ENCODE measurements at places on chromosomes 3 and 15. TPM values are rescaled to one million over a fixed set of nuclear protein-coding genes. Genes with fewer than 3 reads are reported as not detected.

- H3K4me1 ChIP-seq = no peaks in the 10 kb centered on the region
- DNase-seq = no peak
- H3K36me3 ChIP-seq = peaks cover 4% of the 10 kb centered on the region
- H3K4me3 ChIP-seq = no peak overlapping the region
- H3K27ac ChIP-seq = no peak overlapping the region
- H3K27me3 ChIP-seq = no peaks in the 10 kb centered on the region
Observed at GRCh38 chr3:136836511-136837156, 17.7 kb downstream of the SLC35G2 start.

DNA sequence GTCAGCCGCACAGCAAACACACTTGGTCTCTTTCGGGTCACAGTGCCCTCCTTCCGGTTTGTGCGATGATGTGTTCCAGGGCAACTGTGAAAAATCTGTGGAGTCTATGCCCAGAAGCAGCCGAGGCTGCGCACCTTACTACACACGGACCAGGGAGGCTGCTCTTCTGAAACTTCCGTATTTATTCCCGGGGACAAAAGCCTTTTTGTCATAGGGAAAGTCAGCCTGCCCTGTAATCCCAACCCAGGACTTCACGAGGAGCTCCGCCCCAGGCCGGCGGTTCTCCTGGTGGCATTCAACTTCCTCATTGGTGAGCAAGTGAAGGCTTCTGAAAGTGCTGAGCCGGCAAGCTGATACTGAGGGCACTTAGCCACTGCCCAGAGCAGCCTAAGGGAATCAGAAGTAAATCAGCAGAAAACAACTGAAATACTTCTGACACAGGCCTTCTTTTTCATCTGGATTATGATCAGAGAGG lies 126.5 kb downstream of the FMN1 start:
- no peak for DNase-seq
- peak overlapping the region; percentile 39 for H3K4me3 ChIP-seq
- peaks cover 24% of the 10 kb centered on the region for H3K4me1 ChIP-seq
- peak overlapping the region; percentile 54 for H3K27ac ChIP-seq

The ISLR2 gene
- 0.14 TPM for total RNA-seq

- no peaks in the 10 kb centered on the region for H3K36me3 ChIP-seq
- H3K27me3 ChIP-seq = no peaks in the 10 kb centered on the region
- DNase-seq = no peak
- H3K4me3 ChIP-seq = no peak overlapping the region
- no peak overlapping the region for H3K27ac ChIP-seq
Observed at GRCh38 chr3:98990657-98991056, 89.2 kb upstream of the DCBLD2 start.

GRCh38 chr15:100235030-100235617 lies 106.7 kb downstream of the ADAMTS17 start:
- peak overlapping the region; percentile 1 for H3K27ac ChIP-seq
- peaks cover 8% of the 10 kb centered on the region for H3K27me3 ChIP-seq
- no peak for DNase-seq
- no peak overlapping the region for H3K4me3 ChIP-seq

DNA sequence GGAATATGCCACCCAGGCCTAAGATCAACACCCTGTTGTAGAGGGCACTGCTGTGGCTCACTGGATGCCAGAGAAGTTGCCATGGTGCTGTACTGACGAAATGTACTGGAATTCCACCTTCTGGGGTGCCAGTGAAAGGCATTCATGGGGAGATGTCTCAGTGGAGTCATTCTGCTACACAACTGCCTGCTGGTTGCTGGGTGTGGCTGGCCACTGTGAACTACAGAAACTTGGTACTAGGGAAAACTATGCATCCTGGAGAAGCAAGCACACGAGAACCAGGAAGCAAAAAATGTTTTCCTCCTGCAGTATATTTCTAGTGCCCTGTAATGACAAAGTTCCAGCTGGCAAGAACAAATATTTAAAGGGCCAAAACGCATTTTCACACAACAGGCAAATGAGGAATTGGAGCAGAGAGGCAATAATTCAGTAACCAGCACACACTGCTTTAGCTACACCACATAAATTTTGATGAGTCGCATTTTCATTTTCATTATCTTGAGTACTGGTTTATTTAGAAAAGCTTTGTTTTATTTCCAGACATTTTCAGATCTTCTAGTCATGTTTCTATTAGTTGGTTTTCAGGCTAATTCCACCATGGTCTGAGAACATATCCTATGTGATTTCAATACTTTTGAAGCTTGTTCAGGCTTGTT lies 18.3 kb upstream of the RFX7 start:
- no peaks in the 10 kb centered on the region for H3K36me3 ChIP-seq
- no peaks in the 10 kb centered on the region for H3K4me1 ChIP-seq

The IL17RD gene
- 30.4 TPM for total RNA-seq

DNA sequence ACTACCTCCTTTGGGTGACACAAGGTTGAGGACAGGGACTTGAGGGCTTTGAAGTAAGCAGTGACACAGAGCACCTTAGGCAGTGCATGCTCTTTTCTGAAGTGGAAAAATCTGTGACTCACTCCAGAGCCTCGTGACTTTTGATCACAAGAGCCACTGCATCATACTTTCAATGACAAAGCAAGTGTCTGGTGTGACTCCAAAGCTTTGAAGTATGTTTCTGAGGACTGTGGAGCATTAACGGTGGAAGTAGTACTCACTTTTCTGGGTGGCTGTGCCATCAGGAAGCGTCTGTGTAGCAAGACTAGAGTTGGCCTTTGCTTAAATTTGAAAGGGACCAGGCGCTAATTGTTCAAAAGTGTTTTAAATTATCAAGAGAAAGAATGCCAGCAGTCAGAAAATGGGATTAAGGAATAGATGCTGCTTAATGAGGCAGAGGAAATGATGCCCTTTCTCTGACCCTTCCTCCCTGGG lies 210.7 kb upstream of the TRIM42 start:
- no peaks in the 10 kb centered on the region for H3K36me3 ChIP-seq
- H3K27ac ChIP-seq = no peak overlapping the region
- H3K4me1 ChIP-seq = peaks cover 5% of the 10 kb centered on the region
- no peak for DNase-seq
- H3K4me3 ChIP-seq = no peak overlapping the region
- H3K27me3 ChIP-seq = peaks cover 14% of the 10 kb centered on the region

The KCNAB1 gene
- 1.8 TPM for total RNA-seq

DNA sequence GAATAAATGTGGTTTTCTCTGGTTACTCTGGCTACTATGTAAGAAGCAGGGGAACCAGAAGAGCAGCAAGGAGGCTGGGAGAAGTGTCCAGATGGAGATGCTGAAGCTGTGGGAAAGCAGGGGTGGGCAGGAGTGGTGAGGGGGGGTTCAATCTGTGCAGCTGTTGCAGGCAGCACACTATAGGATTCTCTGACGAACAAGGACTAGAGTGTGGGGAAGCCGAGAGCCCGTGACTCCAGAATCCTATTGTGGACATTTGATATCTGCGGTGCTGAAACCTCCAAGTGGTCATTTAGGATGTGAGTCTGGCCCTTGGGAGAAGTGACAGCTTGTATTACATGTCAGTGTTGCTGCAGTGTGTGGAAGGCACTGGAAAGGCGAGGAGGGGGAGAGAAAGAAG lies 60.5 kb downstream of the GABRB3 start:
- H3K36me3 ChIP-seq = no peaks in the 10 kb centered on the region
- H3K4me3 ChIP-seq = no peak overlapping the region
- H3K4me1 ChIP-seq = no peaks in the 10 kb centered on the region
- no peak for DNase-seq

DNA sequence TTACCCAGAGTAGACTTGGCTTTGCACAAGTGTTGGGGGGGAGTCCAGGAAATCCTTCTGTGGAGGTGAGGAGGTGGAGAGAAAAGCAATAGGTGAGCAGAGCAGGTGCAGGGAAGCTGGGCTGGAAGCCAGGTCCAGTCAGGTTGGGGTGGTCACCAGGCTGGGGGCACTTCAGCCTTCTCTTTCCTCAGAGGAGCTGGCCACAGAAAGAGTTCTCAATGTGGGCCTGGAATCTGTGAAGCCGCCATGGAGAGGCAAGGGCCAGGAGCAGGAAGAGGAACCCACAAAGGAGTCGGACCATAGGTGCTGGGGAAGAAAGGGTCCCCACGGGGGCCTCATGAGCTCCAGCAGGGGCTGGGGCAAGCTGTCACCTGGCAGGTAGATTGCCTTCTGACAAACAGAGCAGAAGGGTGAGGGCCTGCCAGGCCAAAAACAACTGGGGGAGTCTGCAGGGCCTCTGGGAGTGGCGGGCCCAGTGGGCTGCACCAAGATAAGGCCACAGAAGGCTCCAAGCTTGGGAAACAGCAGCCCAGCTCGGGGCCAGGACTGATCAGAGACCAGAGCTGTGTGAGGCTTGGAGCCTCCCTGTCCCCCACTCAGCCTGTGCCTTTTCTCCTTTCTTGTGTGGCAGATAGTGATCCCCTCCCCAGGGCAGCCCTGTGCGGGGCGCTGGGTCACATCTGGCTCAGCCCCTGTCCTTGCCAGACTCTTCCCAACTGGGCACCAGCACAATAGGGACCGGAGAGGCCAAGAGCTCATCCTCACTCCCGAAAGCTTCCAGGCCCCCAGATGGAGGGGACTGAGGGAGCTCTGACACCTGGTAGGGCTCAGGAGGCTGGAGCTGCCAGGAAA lies 53.0 kb upstream of the FGD5 start:
- H3K36me3 ChIP-seq = no peaks in the 10 kb centered on the region
- H3K27me3 ChIP-seq = peaks cover 16% of the 10 kb centered on the region
- no peak overlapping the region for H3K27ac ChIP-seq
- no peak overlapping the region for H3K4me3 ChIP-seq

DNA sequence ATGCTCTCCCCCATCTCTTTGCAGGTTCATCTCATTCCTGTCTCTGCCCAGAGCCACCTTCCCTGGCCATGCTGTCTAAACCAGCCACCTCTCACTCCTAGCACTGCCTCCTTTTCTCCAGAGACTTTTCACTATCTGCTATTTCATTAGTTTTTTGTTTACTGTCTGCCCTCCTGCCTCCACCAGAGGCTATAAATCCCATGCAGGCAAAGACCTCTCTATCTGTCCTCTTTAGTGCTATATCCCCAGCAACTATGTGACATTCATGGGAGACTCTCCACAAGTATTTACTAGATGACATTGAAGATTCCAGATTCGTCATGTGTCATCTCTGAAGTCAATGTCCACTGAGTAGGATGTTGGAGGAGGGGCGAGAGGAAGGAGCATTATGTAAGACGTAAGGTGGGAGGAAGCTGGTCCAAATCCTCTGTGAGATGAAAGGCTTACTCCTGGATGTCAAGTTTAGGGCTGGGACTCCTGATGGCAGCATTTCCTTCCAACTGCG lies 3.4 kb upstream of the FAM43A start:
- no peak overlapping the region for H3K27ac ChIP-seq
- H3K4me3 ChIP-seq = no peak overlapping the region
- H3K36me3 ChIP-seq = no peaks in the 10 kb centered on the region
- no peak for DNase-seq

GRCh38 chr3:125434582-125435011 lies 59.5 kb upstream of the ZNF148 start:
- peaks cover 21% of the 10 kb centered on the region for H3K4me1 ChIP-seq
- no peak overlapping the region for H3K4me3 ChIP-seq
- H3K36me3 ChIP-seq = no peaks in the 10 kb centered on the region
- no peak overlapping the region for H3K27ac ChIP-seq

Data from progenitor cell of endocrine pancreas (in vitro differentiated cells).